ENCODE measurements at places on chromosomes 2 and 18.

- DNase-seq: no peak
Measured at GRCh38 chr18:7454429-7454828, 112.7 kb upstream of the PTPRM start.

DNA sequence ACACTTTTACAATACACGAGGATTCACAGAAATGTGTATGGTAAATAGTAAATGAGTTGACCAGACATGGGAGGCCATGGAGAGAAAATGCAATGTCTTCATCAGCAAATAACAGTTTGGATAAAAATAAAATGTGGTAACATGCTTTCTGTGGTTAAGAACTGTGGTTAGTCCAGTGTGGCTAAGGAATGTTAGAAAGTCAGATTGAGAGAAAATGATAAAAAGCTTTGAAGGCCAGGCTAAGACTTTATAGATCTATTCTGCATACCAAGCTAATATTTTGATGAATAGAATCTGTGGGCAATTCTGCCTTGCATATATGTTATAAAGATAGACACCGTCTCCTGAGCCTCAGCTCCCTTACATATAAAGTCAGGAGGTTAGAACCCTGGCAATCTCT lies 215.9 kb downstream of the SOX11 start:
- no peak for DNase-seq

DNA sequence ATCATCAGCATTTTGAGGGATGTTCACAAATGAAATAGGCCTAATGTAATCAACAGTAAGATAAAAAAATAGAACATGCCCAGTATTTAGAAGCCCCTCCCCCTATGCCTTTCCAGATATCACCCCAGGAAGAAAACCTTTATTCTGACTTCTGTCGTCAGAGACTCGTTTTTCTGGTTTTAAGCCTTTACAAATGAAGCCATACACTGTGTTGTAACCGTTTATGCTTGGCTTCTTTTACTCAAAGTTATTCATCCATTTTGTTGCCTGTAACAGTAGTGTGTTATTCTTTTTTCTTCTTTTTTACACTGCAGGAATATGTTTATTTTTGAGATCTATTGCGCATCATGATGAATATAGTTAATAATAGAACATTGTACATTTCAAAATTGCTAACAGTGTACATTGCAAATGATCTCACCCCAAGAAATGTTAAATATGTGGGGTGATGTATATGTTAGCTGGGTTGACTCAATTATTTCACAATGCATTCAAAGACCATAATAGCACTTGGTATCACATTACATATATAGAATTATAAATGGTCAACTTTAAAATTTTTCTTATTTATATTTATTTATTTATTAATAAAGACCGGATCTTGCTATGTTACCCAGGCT lies 28.1 kb upstream of the PNPT1 start:
- DNase-seq: no peak

GRCh38 chr2:169729274-169729605 lies 4.4 kb upstream of the KLHL23 start:
- no peak for DNase-seq

DNA sequence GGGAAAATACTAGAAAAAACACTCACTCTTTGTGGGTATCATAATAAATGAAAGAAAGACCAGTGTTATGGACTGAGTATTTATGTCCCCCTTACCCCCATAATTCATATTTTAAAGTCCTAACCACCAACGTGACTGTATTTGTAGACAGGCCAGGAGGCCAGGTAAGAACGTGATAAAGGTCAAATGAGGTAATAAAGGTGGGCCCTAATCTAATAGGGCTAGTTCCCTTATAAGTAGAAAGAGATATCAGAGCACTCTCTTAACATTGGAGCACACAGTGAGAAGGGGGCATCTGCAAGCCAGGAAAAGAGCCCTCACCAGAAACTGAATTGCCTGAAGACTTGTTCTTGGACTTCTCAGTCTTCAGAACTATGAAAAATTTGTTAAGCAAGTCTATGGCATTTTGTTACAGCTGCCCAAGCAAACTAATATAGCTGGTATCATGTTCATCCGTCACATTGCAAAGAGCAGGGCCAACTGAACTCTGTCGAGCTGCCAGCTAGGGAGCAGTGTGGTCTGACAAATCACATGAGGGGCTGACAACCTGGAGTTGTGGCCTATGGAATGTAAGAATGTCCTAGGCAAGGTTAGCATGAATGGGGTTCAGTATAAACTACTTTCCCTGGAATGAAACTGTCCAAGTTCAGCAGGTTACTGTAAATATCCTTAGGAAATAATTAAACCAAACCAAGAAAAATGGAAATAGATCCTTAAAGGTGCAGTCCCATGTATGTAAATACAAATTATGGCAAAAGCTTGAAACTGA lies 280.9 kb downstream of the ZNF385B start:
- no peak for DNase-seq

GRCh38 chr2:182381225-182381624 lies 45.6 kb downstream of the PDE1A start:
- DNase-seq: no peak

DNA sequence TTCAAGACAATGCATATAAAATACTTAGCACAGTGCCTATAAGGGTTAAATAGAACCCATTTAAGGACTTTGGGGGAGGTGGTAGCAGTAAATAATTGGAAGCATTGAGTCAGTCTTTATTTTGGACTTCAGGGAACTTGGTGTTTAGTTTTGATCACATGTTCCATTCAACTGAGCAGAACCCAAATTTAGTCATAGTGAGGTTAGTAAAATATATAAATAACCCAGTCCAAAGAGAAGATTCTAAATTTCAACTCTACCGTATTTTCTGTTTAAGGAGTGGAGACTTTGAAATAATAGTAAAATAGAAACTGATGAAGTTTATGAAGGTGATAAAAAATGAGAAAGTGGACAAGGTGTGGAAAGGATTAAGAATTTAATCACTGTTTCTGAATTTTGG lies 19.7 kb downstream of the TWSG1 start:
- no peak for DNase-seq

GRCh38 chr2:714005-714741 lies 37.0 kb upstream of the TMEM18 start:
- peak; percentile 57 for DNase-seq

DNA sequence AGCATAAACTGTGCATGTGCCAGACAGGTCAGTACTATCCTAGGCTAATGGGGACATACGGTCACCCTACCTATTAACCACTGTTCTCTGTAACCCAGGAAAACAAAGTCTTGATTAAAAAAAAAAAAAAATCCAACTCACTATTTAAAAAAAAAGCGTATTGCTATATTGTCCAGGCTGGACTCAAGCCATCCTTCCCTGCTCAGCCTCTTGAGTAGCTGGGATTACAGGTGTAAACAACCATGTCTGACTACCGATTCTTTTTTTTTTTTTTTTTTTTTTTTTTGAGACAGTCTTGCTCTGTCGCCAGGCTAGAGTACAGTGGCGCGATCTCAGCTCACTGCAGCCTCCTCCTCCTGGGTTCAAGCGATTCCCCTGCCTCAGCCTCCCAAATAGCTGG lies 11.6 kb downstream of the ATAD2B start:
- DNase-seq: no peak

- DNase-seq: no peak
Measured at GRCh38 chr2:178279142-178279541, 84.8 kb downstream of the OSBPL6 start.

GRCh38 chr2:39549000-39549399 lies 111.9 kb upstream of the MAP4K3 start:
- no peak for DNase-seq

- no peak for DNase-seq
Measured at GRCh38 chr2:181900007-181900651, 8.6 kb downstream of the ITPRID2 start.

DNA sequence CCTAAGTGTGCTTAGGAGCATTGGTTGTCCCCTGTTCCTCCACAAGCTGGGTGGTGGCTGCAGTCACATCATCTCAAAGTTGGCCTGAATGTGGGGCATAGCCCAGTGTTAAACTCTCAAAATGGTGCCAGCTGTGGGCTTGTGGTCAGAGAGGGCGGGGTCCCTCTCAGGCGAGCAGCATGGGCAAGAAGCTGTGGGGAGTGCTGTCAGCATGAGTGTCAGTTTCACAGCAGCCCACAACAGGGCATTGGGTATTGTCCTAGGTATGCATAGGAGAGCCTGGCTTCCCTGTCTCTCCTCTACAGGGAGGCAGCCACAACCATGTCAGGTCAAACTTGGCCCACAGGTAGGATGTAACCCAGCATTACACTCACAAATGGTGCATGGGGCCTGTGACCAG lies 285.6 kb upstream of the THSD7B start:
- DNase-seq: no peak

DNA sequence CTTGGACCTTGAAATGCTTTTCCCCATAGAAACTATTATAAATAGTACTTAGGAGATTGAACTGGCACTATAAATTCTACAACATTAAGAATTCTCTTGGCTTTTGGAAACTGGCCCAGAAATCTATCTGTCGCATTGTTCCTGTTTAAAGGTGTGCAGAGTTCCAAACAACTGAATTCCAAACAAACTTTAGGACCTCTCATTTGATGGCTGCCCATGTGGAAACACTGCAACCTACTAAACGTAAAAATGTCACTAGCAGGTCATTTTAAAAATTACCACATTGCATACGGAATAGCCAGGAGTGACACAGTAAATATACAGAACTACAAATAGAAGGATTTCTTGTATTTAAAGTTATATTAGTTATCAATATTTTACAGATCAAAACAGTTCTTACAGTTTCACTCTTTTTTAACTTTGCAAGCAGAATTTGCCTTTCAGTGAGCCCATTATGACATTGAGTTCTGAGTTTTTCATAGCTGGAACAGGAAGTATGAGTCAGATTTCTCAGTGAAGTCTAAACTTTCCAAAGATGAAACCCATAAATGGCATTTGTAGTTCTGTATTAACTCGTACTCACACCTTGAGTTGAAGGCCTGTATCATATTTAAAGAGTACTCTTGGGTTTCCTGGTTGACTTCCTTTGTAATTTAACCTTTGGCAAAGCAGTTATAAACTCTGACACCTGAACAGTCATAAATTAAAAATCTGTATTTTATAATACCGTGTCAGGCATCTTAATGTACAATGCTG lies 142.3 kb upstream of the BOD1L2 start:
- no peak for DNase-seq

DNA sequence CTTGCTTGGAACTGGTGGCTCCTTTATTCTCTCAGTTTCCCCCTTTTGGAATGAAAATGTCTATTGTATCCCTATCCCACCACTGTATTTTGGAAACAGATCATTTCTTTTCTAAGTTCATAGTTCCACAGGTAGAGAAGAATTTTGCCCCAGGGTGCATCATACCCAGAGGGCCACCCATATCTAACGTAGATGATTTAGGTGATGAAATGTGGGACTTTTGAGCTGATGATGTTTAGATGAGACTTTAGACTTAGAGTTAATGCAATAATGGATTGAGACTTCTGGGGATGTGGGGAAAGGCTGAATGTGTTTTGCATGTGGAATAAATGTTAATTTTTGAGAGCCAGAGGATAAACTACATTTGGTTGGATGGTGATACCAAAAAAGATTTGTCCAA lies 107.9 kb upstream of the CYP26B1 start:
- no peak for DNase-seq

DNA sequence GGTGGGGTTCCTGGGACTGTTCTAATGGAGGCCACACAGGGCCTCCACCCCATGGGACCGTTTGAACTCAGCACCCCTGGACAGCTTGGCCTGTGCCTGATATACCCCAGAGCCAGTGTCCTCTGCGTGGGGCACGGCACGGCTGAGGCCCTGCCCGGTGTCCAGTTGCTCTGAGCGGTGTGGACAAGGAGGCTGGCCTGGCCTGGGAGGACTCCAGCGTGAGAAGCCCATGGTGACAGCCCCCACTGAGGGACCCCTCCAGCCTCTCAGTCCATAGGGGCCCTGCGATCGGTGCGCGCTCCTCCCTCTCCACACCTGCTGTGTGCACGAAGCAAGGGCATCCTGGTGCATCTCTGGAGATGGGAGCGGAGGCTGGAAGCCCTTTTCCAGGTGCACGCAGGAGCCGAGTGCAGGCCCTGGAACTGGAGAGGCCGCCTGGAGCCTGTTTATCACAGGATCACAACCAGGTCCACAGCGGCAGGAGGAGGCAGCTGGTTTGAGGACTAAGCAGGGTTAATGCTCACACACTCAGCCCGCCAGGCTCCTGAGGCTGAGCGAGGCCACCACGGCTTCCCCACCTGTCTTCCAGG lies 120.2 kb downstream of the PTGR3 start:
- DNase-seq: no peak

GRCh38 chr2:59888015-59888414 lies 665.4 kb downstream of the BCL11A start:
- peak; percentile 34 for DNase-seq

GRCh38 chr2:40746191-40746590 lies 294.3 kb upstream of the SLC8A1 start:
- no peak for DNase-seq

DNA sequence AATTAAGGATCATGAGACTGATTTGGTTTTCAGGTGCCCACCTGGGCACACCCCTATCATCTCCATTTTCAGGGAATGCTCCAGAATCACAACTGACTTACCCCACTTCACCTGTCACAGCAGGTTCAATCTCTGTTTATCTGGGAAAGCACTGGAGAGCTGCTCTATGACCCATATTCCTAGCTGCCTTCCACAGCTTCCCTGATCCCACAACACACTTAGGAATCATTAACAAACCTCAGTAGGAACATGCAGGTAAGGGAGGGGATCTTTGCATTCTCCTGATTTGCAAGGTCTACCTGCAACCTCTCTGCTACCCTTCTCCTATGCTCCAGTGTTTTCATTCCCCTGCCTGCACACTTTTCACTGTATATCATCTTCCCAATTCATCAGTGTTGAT lies 18.7 kb upstream of the FABP1 start:
- DNase-seq: no peak

GRCh38 chr18:8504880-8505435 lies 104.3 kb upstream of the RAB12 start:
- DNase-seq: no peak
